ENCODE measurements at places on chromosomes 4 and X. TPM values are rescaled to one million over a fixed set of nuclear protein-coding genes. Genes with fewer than 3 reads are reported as not detected.

GRCh38 chr4:7733801-7734650 lies 205.6 kb downstream of the AFAP1 start:
- DNase-seq: no peak

DNA sequence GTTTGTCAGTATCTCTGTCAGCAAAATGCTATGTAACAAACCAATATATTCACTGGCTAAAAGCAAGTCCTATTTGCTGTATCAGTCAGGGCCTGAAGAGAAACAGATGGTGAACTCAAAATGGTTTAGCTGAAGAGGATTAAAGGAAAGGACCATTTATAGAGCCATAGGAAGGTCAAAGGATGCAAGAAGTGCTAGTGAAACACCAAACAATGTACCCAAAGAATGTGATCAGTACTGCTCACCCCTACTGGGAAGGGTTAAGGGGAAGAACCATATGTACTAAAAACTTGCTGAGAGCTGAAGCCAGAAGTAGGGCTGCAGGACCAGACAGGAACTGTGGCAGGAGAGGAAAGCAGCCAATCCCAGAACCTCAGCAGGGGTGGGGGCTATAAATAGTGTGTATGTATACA lies 479.3 kb downstream of the INPP4B start:
- no peak for DNase-seq

- no peak for DNase-seq
Measured at GRCh38 chr4:109352941-109353340, 50.5 kb upstream of the COL25A1 start.

Gene GJB1
- polyA plus RNA-seq: 0.12 TPM

Gene SPANXD
- not detected for polyA plus RNA-seq
